ENCODE measurements at places on chromosomes 5 and 9. TPM values are rescaled to one million over a fixed set of nuclear protein-coding genes. Genes with fewer than 3 reads are reported as not detected.

- no peaks in the 10 kb centered on the region for H3K27me3 ChIP-seq
- H3K4me1 ChIP-seq: no peaks in the 10 kb centered on the region
- no peak for DNase-seq
- no peak overlapping the region for H3K27ac ChIP-seq
- no peaks in the 10 kb centered on the region for H3K36me3 ChIP-seq
These were observed 223.5 kb upstream of the PCSK5 start for GRCh38 chr9:75666856-75667554.

DNA sequence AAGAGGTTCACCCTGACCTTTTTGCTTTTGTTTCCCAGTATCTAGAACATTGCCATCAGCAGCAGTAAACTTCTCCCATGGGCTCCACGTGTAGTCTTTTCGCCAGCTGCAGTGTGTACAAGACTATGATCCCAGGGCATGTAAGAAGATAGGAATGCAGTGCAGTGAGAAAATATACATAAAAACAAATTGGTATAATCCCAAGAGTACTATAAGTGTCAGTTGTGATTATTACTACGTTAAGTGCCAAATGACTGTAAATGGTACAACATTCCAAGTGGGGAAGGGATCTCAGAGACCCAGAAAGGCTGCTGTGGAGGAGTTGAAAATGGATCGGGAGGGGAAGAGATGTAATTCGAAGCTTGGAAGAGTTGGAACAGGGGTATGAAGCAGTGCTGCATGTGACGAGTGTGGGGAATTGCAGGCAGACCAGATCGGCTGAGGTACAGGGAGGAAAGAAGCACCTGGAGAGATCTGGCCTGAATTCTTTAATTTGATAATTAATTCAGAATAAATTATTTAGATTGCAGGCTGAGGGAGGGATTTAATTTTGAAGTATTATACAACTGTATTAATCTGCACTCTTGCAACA, 95.1 kb downstream of the FBXL7 start:
- H3K4me1 ChIP-seq: no peaks in the 10 kb centered on the region

DNA sequence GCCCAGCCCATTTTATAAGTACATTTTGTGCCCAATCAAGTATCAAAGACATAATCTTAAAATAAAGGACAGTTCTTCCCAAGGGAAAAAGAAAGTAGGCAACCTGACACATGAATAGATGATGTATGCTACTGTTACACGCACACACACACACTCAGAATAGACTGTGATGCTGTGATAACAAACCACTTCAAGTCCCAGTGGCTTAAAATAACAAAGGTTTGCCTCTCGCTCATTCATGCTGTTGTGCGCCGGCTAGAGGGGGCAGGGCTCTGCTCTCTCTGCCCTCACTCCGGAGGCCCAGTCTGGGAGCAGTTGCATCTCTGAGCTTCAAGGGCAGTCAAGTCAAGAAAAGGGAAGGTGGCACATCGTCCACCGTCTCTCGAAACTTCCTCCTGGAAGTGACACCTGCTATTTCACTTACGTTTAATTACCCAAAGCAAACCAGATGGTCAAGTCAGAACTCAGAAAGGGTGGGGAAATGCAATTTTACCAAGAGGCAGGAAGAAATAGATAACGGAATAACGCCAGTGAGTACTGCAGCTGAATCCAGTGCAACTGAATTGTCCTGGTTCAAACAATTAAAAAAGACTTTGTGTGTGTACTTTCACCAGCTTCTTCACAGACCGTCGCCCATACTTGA, 43.3 kb downstream of the ANKRD33B start:
- no peaks in the 10 kb centered on the region for H3K27me3 ChIP-seq
- H3K36me3 ChIP-seq: no peaks in the 10 kb centered on the region

- no peak overlapping the region for H3K4me3 ChIP-seq
- no peaks in the 10 kb centered on the region for H3K4me1 ChIP-seq
- H3K27ac ChIP-seq: no peak overlapping the region
- DNase-seq: no peak
- H3K27me3 ChIP-seq: peaks cover 6% of the 10 kb centered on the region
These were observed 1.4 kb downstream of the SPINK1 start for GRCh38 chr5:147830035-147830434.

DNA sequence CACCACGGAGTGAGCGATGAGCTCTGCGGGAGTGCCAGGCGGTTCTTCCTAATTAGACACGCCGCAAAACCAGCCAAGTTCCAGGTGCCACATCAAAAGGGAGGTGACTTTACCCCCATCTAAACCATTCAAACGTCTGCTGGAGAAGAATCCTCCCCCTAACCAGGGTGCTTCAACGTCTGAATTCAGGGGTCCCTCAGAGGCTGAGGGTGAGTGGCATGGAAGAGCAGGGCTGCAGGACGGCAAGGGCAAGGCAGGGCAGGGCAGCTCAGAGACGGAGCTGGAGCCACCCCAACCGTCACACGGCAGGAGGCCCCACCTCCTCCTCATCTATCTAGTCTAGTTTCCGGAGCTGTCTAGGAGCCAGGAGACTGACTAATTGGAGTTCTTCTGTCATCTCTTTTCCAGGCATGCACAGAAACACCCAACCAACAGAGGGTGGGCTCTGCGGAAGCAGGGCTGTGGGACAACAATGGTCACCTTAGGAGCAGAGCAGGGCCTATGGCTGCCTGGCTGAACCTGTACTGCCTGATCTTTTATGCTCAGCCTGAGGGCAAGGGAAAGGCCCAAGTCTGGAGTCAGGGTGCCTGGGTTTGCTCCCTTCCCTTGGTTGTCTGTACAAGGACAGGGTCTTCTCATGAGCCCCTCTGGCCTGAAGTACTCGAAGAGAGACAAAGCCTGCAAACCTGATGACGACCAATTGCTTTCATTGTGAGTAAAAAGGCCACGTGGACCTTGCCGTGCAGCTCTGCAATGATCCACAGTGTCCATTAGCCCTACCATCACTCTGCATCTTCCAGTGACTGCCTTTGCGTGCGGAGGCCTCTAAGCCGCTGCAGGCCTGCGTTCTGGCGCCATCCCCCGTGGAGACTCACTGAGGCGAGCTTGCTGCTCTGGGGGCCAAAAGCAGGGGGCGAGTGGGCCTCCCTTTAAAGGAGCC, 81.0 kb upstream of the SLC25A51 start:
- H3K36me3 ChIP-seq: no peaks in the 10 kb centered on the region
- DNase-seq: peak; percentile 56
- H3K27ac ChIP-seq: no peak overlapping the region
- H3K4me3 ChIP-seq: no peak overlapping the region

DNA sequence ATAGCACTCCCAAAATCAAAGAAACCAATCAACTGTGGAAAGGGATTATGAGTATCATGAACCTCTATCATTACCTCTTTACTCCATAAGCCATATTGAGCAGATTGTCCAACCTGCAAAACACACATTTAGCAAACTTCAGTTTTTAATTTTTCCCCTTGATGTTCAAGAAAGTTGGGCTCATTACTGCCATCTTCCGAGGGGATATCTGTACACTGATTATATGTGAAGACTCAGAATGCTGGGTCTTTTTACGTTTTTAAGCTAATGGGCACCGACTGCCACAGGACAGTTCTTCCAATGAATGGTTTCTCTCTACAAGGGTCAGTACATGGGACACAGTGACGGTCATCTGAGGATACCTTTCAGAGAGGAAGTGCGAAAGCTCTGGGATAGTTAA, 132.7 kb downstream of the ELAVL2 start:
- H3K27ac ChIP-seq: no peak overlapping the region
- no peaks in the 10 kb centered on the region for H3K36me3 ChIP-seq
- no peak overlapping the region for H3K4me3 ChIP-seq
- no peak for DNase-seq

- no peaks in the 10 kb centered on the region for H3K27me3 ChIP-seq
- no peak overlapping the region for H3K4me3 ChIP-seq
These were observed 65.3 kb downstream of the CDH12 start for GRCh38 chr5:22787807-22788206.

DNA sequence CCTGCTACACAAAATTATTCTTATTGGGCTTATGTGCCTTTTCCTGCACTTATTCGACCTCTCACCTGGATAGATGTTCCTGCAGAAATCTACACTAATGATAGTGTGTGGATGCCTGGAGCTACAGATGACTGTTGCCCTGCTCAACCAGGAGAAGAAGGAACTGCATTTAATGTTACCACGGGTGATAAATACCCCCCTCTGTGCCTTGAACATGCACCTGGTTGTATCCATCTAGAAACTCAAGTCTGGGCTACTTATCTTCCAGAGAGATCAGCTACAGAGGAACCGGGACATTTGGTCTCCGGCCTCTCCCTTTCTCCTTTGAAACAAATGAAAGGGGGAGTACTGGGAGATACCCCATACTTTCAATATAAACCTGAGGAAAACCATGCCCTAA, 54.5 kb downstream of the SH3PXD2B start:
- H3K4me1 ChIP-seq: peaks cover 11% of the 10 kb centered on the region
- H3K27ac ChIP-seq: no peak overlapping the region
- no peak overlapping the region for H3K4me3 ChIP-seq

GRCh38 chr5:20000416-20000815, 12.4 kb upstream of the CDH18 start:
- no peak overlapping the region for H3K4me3 ChIP-seq
- no peaks in the 10 kb centered on the region for H3K36me3 ChIP-seq
- DNase-seq: no peak
- H3K27ac ChIP-seq: no peak overlapping the region

DNA sequence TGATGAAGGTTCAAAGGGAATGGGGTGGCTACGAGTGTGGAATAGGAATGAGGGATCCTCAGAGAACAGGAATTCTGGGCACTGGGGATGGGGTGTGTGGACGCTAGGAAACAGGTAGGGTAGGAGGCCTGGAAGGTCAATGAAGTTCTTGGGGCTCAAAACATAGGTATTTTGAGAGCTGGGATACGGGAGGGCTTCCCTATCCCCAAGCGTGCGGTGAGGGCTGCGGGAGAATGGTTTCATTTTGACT, 718 bp downstream of the QSOX2 start:
- H3K36me3 ChIP-seq: no peaks in the 10 kb centered on the region
- no peak for DNase-seq
- peak overlapping the region; percentile 78 for H3K4me3 ChIP-seq
- H3K27ac ChIP-seq: no peak overlapping the region
- H3K27me3 ChIP-seq: no peaks in the 10 kb centered on the region
- H3K4me1 ChIP-seq: peaks cover 22% of the 10 kb centered on the region

Gene SPACA9
- 3.3 TPM for total RNA-seq

Gene FAM174A
- total RNA-seq: 21.7 TPM

Gene CDH10
- not detected for total RNA-seq

Gene C5orf22
- 24.1 TPM for total RNA-seq
